Brain (organoid and tissue), 16 donors: ENCODE measurements at places on chromosomes 16 and 17. TPM values are rescaled to one million over a fixed set of nuclear protein-coding genes. Genes with fewer than 3 reads are reported as not detected.

DNA sequence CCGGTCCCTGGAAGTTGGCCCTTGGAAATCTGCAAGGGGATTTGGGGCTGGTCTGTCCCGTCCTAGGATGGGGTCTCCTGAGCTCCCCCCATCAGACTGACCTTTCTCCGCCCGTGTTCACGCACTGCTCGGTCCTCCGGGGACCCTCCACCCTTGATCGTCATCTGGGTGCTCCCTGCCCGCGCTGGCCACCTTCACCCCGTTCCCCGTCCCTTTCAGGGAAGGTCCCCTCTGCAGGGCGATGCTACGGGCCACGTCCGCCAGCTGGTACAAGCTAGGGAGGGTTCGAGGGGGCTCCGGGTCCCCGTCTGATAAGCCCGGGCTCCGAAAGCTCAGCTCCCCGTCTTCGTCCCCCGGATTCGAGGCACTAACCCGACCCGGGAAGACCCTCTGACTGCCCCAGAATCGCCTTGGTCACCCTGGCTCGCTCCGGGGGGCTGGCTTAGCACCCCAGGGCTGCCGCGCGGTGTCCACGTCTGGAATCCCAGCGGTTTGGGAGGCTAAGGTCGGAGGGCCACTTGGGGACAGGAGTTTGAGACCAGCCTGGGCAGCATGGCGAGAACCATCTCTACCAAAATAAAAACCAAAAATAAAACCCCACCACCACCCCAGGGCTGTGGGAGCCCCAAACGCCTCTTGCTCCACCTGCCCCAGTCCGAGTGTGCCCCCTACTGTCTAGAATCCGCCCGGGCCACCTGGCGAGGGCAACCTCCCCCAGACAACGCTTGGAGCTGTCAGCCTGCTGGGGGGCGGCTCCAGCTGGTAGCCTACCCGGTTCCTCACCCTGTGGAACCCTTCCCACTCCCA is 1.1 kb upstream of the SLC43A2 start:
- peak; percentile 19 for DNase-seq

DNA sequence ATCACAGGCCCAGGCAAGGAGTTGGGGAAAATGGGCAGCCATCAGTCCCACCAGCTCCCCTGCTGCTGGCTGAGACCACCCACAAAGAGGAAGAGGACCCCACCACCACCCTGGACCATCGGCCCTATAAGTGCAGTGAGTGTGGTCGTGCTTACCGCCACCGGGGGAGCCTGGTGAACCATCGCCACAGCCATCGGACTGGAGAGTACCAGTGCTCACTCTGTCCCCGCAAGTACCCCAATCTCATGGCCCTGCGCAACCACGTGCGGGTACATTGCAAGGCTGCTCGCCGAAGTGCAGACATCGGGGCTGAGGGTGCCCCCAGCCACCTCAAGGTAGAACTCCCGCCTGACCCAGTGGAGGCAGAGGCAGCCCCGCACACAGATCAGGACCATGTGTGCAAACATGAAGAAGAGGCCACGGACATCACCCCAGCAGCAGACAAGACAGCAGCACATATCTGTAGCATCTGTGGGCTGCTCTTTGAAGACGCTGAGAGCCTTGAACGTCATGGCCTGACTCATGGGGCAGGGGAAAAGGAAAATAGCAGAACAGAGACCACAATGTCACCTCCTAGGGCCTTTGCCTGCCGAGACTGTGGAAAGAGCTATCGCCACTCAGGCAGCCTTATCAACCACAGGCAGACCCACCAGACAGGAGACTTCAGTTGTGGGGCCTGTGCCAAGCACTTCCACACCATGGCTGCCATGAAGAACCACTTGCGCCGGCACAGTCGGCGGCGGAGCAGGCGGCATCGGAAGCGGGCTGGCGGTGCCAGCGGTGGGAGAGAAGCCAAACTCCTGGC is 3.6 kb downstream of the ZNF646 start:
- DNase-seq: no peak

- DNase-seq: peak; percentile 16
Measured at GRCh38 chr16:48003206-48003907, 152.4 kb downstream of the ABCC12 start.

The SOX9 gene
- polyA plus RNA-seq: 35.4 TPM
